ENCODE measurements at places on chromosomes 6 and 20.
A peak's percentile ranks its signal among the peaks of the same experiment; 100 is the strongest.

GRCh38 chr6:139580592-139581484 is 206.4 kb upstream of the CITED2 start:
- DNase-seq = no peak

DNA sequence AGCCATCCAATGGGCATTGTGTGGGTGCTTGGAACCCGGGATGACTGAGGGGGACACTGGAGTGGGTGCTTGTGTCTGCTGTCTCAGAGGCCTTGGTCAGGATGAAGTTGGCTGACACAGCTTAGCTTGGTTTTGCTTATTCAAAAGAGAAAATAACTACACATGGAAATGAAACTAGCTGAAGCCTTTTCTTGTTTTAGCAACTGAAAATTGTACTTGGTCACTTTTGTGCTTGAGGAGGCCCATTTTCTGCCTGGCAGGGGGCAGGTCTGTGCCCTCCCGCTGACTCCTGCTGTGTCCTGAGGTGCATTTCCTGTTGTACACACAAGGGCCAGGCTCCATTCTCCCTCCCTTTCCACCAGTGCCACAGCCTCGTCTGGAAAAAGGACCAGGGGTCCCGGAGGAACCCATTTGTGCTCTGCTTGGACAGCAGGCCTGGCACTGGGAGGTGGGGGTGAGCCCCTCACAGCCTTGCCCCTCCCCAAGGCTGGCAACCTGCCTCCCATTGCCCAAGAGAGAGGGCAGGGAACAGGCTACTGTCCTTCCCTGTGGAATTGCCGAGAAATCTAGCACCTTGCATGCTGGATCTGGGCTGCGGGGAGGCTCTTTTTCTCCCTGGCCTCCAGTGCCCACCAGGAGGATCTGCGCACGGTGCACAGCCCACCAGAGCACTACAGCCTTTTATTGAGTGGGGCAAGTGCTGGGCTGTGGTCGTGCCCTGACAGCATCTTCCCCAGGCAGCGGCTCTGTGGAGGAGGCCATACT is 49.4 kb downstream of the PYGB start:
- no peak for DNase-seq

DNA sequence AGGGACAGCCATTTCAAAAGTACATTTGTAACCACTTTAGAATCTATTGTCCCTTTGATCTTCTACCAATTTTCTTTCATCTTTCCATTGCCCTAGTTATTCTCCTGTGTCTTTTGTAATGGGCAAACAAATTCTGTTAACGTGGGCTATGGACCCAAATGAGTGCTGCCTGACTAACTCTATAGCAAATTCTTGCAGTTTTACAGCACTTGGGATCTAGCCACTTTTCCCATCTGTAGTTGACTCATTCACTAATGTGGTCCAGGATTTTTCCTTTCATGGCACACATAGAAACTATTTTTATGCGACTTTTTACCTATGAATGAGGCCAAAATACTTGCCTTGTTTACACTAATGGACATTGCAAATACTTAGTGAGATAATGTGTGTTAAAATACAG is 52.0 kb downstream of the GRIK2 start:
- DNase-seq = no peak

GRCh38 chr6:56055081-56055704 is 179.8 kb upstream of the BMP5 start:
- no peak for DNase-seq

DNA sequence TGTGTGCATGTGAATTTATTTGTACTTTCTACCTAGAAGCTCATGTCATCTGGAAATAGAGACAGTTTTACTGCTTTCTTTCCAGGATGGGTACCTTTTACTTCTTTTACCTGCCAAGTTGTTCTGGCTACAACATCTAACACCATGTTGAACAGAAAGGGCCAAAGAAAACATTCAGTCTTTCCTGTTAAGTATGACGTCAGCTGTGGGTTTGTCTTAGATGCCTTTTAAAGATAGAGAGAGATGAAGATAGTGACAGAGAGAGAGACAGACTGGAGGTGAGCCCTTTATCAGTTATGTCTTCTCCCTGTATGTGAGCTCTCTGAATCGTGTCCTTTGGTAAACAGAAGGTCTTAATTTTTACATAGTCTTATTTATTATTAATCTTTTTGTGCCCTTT is 3.4 kb upstream of the DACT2 start:
- DNase-seq = no peak

- DNase-seq = peak; percentile 40
Measured at GRCh38 chr6:44177691-44178423, 19.2 kb downstream of the CAPN11 start.

GRCh38 chr20:20368418-20369249 is 730 bp downstream of the INSM1 start:
- no peak for DNase-seq

GRCh38 chr6:28281288-28282064 is at the start of gene PGBD1:
Gene PGBD1, plus strand, starts transcription at chr6:28281572. Its CDS starts 2,242 bp downstream, at chr6:28283814.
- peak; percentile 87 for DNase-seq

GRCh38 chr20:24770628-24771541 is 178.2 kb upstream of the CST7 start:
- DNase-seq = no peak

GRCh38 chr6:43290905-43291355 is 7.1 kb upstream of the SLC22A7 start:
- no peak for DNase-seq

DNA sequence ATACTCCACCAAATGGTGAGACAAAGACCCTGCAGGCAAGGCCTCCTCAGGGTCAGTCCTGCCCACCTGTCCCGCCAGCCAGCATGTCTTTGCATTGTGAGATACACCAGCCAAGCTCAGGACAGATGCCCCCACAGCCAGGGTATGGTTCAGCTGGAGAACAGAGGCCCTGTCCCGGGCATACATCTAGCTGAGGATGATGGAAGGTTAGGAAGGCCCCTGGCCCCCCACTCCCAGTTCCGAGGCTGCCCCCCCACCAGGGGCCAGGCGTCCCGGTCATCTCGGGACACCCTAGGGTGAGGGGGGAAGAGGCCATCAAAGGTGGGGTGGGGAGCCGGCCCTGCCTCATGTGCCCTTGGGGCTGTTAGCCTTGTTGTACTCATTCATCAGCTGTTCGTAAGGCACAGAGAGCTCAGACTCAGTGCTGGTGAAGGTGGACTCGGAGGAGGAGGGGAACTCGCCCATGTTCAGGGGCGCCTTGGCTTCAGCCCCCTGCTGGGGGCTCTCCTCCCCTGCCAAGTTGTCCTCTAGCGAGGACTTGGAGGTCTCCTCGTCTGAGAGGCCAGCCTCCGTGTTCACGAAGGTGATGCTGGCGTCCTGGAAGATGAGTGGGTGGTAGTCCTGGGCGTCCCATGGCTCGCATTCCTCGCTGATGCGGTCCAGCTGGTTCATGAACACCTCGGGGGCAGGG is 38.6 kb downstream of the KCNK5 start:
- DNase-seq = no peak

- DNase-seq = no peak
Measured at GRCh38 chr6:101534821-101535220, 141.3 kb downstream of the GRIK2 start.

DNA sequence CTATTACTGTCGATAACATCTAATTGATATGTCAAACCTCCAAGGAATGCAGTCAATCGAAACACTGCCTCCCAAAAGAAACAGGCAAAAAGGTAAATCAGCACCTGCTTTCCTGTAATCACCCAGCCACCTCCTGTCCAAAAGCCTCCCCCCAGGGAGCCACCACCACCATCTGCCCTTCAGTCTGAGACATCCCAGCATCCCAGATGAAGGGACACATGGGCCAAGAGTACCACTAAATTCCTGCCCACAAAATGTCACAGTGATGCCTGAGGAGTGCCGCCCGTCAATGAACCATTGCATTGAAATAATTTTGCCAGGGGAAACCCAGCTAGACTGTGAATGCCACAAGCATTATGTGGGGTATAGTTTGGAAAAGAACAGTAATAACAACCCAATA is 401.7 kb downstream of the ZFAND3 start:
- DNase-seq = no peak

DNA sequence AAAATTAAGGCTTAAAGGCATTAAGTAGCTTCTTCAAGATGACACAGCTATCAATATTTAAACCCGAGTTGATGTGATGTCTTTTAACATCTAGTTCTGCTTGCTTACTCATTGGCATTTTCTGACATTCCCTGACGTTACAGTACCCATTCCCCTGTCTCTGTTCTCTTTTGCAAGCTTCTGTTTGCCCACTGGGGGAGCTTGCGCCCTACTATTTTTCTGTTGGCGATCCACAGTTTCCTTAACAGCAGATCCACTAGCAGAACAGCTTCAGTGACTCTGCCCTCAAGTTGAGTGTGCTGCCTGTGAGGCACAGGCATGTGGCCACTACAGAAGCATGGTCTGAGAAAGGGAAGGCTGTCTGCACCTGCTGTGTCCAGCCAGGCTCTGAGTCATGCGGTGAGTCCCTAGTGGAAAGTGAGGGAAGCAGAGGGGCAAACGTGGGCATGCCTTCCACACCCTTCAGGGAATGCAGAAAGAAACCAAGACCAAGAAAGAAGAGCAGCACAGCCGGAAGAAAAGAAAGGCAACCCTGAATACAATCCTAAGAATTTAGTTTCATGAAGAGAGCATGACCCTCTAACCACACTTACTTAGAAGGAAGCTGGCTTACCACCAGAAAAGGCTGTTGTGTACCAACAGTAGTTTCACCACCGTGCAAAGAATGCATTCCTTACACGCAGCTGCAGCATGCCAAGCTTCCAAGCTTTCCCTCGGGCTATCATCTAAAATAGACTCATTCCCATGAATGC is 97.7 kb upstream of the VGLL2 start:
- DNase-seq = peak; percentile 37

GRCh38 chr6:111248789-111249188 is 161.5 kb downstream of the SLC16A10 start:
- no peak for DNase-seq

- DNase-seq = peak; percentile 22
Measured at GRCh38 chr20:49854190-49854875, 41.7 kb downstream of the SLC9A8 start.

DNA sequence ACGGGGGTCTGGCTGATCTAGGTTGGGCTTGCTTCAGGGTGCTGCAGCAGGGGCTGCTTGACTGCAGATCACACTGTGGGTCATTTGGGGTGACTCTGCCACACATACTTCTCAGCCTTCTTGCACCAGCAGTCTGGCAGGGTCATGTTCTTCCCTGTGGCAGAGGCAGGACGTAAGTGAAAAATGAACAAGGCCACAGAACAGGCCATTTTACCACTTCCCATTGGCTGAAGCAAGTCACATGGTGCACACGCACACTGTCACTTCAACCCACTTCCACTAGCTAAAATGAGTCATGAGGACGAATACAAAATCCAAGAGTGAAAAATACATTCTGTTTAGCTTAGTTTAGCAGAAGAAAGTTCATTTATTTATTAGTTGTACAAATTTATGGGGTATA is 168.6 kb upstream of the GGTLC1 start:
- no peak for DNase-seq

GRCh38 chr20:31581391-31581790 is 23.7 kb upstream of the ID1 start:
- DNase-seq = no peak

DNA sequence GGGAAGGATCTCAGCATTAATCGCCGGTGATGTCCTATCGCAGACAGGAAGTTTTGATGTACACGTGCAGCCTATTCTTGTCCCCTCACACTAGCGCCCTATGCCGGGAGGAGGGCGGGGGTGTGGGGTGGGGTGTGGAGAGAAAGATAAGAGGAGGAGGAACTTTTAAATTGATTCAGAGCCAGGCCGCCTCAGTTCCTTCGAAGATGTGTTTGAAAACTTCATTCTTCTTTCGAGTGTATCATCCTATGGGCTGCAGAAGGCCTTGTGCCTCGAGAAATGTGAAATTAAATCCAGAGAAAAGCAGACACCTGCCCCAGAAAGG is 2.5 kb upstream of the POU3F2 start:
- no peak for DNase-seq

DNA sequence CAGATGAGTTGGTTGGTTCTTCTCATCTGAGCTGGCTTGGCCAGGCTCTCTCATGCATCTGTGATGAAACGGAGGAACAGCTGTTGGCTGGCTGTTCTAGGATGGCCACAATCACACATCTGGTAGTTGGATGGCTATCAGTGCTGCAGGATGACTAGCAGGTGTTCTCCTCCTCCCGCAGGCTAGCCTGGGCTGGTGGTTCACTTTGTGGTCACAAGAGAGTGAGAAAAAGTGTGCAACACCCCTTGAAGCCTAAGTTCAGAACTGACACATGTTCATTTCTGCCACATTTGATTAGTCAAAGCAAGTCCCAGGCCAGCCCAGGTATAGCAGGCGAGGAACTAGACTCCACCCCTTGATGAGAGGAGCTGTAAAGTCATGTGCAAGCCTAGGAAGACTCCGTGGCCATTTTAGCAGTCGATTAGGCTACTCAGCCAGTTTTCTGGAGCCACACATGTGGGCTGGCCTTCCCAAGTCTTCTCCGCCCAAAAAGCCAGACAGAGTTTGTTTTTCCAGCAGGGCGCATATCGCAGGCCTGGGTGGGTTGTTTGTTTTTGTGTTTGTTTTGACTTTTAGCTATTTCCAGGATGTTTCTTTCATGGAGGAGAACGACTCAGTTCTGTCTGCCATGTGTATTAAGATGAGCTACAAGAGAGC is 120.8 kb downstream of the ISM1 start:
- no peak for DNase-seq

GRCh38 chr6:136607204-136607931 is 57.1 kb upstream of the MAP7 start:
- DNase-seq = no peak

DNA sequence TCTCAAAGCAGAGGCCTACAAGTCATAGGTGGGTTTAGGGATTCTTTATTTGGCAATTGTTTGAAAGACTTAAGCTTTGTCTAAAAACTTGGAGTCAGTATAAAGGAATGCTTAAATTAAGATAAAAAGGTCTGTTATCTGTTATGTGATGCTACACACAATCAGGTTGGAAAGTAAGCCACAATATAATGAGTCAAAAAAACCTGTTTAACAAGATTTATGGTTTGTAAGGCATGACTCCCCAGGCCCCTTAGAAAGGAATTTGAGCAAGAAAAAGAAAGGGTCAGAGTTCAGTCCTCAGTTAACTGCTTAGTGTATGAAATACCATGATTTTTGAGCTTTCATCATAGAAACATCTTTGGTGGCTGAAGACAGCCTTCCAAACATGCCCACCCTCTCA is 66.8 kb upstream of the HMGN3 start:
- DNase-seq = peak; percentile 21

DNA sequence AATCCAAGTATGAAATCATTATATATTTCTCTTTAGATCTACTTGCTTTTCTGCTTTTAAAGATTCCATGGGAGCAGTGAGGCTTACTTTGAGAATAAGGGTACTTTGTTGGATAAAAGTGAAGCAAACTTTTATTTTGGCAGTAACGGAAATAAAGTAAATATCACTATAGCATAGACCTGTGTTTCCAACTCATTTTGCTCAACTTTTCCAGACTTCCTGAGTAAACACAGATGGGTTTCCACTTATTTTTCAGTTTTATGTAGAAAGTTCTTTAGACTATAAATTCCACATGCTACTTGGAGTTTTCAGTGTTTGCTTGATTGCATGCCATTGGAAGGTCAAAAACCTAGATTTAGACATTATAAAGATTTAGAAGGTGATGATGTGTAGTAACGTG is 6.2 kb downstream of the STX16 start:
- no peak for DNase-seq
